ENCODE measurements at places on chromosomes 4 and X.

GRCh38 chr4:190017357-190018200 lies 9.5 kb downstream of the FRG2 start:
- no peak for DNase-seq

DNA sequence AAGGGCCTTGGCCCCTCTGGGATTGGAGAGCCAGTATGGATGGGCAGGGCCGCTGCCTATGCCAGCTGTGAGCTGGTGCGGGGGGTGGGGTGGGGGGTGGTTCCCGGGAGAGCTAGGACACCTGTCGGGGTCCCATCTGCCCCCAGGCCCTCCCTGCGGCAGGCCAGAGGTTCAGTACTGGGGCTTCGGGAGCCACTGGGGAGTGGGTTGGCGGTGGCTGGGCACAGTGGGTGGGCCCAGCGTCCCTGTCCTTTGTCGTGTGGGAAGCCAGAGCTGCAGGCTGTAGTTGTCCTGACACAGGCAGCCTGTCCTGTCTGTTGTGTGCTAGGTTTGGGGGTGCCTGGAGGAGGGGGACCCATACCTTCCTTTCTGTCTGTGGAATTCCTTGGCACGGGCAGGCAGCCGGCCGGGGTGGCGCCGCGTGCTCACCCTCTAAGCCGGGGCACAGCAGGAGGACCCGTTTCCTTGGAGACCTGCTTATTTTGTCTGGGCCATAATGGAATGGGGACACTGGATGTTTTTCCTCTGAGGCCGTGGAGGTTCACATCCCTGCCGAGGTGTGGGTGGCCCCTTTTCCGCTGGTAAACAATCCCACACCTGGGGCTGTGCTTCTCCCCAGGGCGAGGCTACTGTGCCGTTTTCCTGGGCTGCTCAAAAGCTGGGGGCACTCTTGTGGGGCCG lies 14.8 kb downstream of the DOK7 start:
- DNase-seq, result no peak

GRCh38 chr4:180101348-180102083 lies 2141.7 kb upstream of the TENM3 start:
- no peak for DNase-seq

DNA sequence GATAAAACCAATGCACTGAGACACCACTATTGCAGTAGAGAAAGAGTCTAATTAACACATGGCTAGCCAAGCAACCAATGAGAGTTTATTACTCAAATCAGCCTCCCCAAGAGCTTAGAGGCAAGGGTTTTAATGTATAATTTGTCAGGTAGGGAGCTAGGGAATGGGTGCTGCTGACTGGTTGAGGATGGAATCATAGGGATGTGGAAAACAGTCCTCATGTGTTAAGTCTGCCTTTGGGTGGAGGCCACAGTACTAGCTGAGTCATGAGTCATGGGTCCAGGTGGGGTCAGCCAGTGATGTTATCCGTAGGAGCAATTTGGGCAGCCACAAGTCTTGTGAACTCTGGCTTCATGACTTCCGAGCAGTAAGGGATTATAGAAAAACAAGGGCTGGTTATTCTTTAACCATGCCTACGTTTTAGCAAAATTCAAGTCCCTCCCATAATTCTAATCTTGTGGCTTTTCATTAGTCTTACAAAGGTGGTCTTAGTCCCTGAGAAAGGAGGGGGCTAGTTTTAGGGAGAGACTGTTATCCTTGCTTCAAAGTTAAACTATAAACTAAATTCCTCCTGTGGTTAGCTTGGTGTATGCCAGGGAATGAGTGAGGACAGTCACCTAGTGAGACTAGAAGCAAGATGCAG lies 25.1 kb upstream of the PLAC8 start:
- DNase-seq, result no peak

DNA sequence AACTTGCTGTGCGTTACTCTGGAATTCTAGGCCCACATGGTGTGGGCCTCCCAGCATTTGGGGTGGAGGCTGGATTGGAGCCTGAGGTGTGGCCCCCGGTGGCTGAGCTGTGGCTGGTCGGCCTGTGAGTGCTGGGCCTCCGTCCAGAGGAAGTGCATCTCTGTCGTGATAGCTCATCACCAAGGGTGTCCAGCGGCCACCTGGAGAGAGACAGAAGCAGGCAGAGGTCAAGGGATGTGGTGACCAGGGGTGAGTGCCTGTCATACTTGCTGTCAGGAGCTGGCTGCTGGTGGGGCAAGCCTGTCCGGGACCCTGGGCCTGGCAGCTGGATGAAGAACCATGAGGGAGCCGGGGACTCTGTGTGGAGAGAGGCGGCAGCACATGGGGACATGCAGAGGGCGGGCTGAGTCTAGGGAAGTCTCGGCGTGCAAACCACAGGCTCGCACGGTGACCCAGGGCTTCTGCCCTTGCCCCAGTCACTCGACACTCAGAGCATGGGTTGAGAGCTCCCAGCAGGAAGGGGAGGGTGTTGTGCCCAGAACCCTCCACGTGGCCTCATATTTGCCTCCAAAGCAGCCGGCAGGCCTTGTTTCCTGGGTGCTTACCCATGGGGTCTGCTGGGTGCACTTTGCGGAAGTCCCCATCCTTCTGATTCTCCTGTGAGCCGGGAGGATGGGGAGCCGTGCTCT lies 6.2 kb downstream of the SORCS2 start:
- no peak for DNase-seq

DNA sequence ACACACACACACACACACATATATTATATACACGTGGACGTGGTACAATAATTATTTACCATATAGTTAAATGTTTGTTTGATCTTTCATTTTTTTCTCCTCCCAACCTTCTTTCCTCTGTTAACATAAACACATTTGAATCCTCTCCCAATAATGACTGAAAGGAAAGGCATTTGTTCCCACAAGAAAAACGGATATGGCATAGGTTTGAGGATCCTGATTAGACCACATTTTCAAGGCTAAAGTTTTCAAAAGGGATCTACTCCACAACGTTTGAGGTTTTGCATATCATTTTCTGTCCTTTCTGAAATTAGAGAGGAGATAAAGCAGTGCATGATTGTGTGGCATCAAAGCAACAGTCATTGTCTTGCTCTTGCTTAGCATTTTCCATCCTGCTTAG lies 1883.4 kb downstream of the STIM2 start:
- DNase-seq, result no peak

Data from AML-193 (cell line).